Stimulated activated CD4-positive, alpha-beta T cell treated with anti-CD3 and anti-CD28 coated beads, Interleukin-12 subunit alpha, Interleukin-12 subunit beta, amount 100 ng/mL, for 48 hours (primary cell): ENCODE measurements at places on chromosomes 5 and 9.

DNA sequence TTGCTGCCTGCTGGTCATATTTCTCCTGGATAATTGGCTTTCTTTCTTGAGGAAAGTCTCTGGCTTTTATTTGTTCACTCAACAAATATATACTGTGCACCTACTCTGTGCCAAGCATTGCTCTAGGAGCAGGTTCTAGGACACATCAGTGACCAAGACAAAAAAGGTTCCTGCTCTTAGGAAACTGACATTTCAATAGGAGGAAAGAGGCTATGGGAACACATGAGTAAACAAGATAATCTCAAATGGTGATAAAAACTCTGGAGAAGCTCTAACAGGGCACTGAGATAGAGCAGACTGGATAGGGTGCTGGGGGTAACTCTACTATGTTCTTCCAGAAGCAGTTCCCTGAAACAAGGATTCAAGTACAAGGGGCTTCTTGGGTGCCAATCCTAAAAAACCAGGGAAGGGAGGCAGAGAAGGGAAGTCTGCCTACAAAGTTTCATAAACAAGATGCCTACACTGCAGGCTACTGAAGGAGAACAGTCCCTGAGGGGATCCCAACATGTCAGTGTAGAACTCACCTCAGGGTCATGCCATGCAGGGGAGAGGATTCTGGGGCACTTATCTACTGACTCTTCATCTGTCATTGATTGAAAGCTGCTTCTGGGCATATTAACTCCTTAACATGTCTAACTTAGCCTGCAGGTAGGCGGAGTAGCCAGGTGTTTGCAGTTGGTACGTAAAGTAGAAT is 181.3 kb downstream of the GRIA1 start:
- no peak for DNase-seq

GRCh38 chr9:129174102-129174723 is 3.8 kb downstream of the IER5L start:
- DNase-seq = peak; percentile 86

- DNase-seq = peak; percentile 12
Observed at GRCh38 chr5:130871346-130872086, 293.5 kb downstream of the HINT1 start.

DNA sequence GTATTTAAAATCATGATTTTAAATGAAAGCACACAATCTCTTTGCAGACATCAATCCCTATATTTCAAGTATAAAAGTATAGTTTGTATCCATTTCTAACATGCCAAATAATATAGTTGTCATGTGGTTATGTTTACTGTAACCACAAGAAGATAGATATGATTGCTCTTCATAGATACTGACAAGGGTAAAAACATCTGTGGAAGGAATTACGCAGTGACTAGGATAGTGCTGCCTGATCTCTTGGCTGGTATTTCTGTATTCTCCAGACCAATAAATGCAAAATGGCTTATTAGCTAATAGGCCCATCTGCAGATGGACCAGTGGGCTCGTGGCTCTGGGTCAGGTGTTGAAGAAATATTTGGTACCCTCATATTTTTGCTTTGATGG is 34.9 kb upstream of the FBN2 start:
- DNase-seq = no peak

GRCh38 chr9:136122425-136123383 is 4.0 kb upstream of the TMEM250 start:
- DNase-seq = no peak

DNA sequence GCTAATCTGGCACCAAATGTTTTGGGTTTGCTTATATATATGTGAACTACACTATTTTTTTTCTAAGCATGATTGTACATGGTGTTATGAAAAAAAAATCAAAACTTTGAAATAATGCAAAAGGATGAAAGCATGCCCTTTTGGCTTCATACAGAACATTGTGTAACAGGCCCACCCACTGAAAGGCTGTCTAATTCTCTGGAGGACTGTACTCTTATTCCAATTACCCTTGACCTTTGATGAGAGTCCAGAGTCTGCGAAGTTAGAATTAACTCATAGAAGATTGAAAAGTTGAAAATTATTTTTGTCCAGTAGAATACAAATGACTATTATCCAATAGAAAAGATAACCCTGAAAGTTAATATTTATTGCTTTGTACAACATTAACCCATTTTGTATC is 117.4 kb downstream of the ADAMTS12 start:
- DNase-seq = no peak

- DNase-seq = no peak
Observed at GRCh38 chr5:67292201-67292940, 95.8 kb upstream of the CD180 start.

DNA sequence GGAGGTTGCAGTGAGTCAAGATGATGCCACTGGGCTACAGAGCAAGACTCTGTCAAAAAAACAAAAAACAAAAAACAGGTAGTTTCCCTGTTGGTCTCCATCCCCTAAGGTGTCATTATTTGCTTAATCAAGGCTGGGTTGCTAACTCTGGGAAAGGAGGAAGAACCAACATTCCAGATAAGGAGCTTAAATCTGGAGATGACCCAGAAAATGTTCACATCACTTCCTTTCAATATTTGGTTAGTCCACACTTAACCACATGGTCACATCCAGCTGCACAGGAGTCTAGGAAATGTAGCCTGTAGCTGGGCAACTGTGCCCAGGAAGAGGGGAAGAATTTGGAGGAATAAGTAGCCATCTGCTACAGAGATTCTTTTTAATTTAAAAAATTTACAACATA is 25.9 kb upstream of the MEGF9 start:
- DNase-seq = no peak

DNA sequence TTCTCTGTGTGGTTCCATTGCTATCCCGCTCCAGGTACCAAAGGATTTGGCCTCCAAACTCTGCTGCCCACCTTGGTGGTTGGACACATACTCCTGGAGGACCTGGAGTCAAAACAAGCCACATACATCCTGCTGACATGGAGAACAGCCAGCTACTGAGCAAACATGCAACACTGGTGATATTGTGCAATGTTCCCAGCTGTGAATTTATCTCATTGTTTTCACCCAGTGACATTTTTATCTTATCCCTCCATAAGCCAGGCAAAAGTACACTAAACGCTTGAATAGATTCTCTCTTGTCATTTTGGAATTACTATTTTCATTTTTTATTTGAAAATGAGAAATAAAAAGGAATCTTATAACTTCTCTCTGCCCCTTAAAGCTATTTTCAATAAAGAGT is 11.1 kb upstream of the CTSL start:
- no peak for DNase-seq

DNA sequence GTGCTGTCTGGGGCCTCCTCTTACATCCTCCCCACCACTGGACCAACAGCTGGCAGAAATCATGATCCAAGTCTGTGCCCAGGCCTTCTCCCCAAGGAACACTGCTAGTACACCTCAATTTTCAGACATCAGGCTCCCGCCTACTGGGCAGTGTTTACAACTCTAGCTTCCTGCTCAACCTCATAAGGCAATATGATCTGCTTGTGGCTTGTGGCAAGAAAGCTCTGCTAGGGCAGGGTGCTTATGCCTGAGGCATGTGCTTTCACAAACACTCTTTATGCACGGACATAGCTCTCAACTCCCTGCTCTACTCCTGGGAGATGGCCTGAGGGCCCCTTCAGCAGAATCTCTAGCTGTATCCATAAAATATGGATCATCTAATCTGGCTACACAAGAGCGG is 32.5 kb downstream of the SH3TC2 start:
- DNase-seq = no peak

- DNase-seq = no peak
Observed at GRCh38 chr9:87498046-87498810, 561 bp downstream of the DAPK1 start.

GRCh38 chr9:29078063-29078666 is 1504.9 kb upstream of the C9orf72 start:
- no peak for DNase-seq

DNA sequence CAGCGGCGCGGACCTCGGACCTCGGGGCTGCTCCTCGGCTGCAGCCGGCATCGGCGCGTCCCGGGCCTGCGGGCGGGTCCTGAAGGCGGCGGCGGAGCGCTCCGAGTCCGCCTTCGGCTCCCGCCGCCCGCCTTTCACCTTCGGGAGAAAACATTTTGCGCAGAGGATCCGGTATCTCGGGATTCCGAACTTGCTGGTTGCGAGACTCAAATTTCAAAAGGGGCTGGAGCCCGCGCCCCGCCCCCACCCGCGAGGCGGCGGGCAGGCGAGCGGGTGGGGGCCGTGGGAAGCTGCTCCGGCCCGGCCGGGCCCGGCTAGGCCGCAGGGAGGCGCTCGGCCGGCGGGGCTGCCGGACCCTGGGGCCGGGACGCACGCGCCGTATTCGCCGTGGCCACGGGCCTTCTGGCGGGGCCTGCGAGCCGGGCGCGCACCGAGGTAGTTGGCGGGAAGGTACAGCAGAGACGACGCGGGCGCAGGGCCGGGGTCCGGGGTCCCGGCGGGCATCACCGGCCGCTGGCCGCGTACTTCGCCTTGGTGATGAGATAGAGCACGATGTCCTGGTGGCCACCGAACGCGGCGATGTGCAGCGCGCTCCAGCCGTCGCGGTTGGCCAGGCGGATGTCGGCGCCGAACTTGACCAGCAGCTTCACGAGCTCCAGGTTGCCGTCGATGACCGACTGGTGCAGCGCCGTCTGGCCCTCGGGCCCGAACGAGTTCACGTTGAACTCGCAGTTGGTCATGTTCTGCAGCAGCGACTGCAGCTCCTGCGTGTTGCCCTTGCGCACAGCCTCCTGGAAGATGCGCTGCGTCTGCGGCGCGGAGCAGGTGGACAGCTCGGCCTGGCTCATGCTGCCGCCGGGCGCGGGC is 757 bp downstream of the NRARP start:
- no peak for DNase-seq

GRCh38 chr9:122122903-122123632 is 30.0 kb upstream of the TTLL11 start:
- peak; percentile 62 for DNase-seq

GRCh38 chr5:141483902-141484301 is 928 bp upstream of the PCDHGC4 start:
- no peak for DNase-seq

GRCh38 chr9:98375138-98375726 is 119.8 kb upstream of the TBC1D2 start:
- no peak for DNase-seq

- no peak for DNase-seq
Observed at GRCh38 chr5:73442996-73443627, 5.5 kb downstream of the FOXD1 start.

DNA sequence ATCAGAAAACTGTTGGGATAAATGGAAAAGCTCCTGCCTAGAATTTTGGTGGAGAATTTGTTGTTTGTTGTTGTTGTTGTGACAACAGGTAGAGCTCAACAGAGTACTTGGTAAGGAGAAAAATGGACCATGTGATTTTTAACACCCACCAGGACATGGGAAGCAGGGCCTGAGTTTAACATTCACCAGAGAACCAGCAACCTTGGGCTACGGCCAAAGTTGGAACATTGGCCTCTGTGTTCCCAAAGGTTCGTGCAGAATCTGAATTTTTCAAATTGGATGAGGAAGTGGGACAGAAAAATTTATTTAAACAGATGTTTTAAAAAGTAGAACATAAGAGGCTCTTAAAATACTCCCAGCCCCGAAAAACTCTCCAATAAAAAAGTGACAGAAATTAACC is 127.0 kb downstream of the GNA14 start:
- DNase-seq = no peak

DNA sequence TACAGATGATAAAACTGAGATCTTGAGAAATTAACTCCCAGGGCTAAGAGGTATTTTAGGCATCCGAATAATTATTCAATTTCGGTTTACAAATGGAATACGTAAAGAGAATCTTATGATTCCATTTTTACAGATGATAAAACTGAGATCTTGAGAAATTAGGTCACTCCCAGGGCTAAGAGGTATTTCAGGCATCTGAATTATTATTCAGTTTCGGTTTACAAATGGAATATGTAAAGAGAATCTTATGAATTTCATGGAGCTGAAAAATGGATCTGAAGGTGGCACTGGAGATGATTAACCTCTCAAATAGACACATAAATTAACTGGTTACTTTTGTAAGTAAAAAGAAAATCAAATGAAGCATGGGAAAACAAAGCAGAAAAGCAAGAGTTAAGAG is 44.2 kb downstream of the FGF1 start:
- DNase-seq = no peak

- DNase-seq = no peak
Observed at GRCh38 chr9:17614903-17615302, 36.0 kb downstream of the SH3GL2 start.

GRCh38 chr9:118306801-118307200 is 602.6 kb downstream of the TLR4 start:
- no peak for DNase-seq

GRCh38 chr5:171272996-171273970 is 35.8 kb upstream of the TLX3 start:
- DNase-seq = no peak

- no peak for DNase-seq
Observed at GRCh38 chr9:2109069-2109650, 94.0 kb downstream of the SMARCA2 start.

DNA sequence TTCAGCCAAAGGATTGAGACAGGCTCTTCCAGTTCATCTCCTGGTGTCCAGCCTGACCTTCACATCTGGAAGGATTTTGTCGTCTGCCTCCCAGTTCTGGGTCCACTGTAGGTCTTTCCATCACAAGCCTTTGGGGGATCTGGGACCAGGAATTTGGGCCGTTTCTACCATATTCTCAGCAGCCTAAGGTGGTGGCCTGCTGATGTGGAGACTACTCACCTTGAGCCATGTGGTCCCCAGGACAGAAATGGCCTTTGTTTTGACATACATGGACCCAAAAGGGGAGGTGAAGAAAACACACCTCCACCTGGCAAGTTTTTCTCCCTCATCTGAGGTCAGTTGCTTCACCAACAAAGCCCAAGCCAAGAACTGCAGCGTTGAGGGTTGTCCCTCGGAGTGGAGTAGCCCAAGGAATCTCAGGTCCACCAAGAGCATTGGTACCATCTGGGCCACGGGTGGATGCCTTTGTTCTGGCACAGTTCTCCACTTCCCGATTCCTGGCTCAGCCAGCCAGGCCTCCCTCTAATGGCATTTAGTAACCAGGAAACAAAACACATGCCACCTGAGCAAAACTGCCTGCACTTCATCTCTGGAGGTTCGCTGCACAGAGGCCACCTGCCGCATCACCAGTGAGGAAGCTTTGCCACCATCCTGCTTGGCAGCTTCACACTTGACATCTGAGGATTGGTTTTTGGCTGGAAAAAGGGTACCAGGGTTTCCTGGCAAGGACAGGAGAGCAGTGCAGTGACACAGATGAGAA is 24.7 kb downstream of the AMBP start:
- no peak for DNase-seq

GRCh38 chr9:101572316-101572715 is 22.5 kb downstream of the PPP3R2 start:
- no peak for DNase-seq

- no peak for DNase-seq
Observed at GRCh38 chr5:57825031-57825686, 342.5 kb upstream of the ACTBL2 start.
